ENCODE measurements at places on chromosomes 2 and 18.

- no peak for DNase-seq
Observed at GRCh38 chr2:35503738-35504199, 851.8 kb upstream of the CRIM1 start.

DNA sequence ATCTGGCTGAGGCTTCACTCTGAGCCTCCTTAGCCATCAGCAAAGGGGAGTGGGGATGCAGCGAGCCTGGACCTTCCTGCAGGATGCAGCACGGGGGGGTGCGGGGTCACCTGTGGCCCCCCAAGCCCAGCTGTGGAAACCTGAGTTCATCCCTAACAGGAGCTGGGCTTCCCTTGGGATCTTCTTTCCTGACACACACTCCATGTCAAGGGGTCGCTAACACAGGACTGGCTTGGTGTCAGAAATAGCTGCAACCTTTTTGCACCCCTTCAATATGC is 174.7 kb downstream of the RTP5 start:
- no peak for DNase-seq

GRCh38 chr2:112607680-112608438 is 23.4 kb downstream of the CHCHD5 start:
- DNase-seq = no peak

DNA sequence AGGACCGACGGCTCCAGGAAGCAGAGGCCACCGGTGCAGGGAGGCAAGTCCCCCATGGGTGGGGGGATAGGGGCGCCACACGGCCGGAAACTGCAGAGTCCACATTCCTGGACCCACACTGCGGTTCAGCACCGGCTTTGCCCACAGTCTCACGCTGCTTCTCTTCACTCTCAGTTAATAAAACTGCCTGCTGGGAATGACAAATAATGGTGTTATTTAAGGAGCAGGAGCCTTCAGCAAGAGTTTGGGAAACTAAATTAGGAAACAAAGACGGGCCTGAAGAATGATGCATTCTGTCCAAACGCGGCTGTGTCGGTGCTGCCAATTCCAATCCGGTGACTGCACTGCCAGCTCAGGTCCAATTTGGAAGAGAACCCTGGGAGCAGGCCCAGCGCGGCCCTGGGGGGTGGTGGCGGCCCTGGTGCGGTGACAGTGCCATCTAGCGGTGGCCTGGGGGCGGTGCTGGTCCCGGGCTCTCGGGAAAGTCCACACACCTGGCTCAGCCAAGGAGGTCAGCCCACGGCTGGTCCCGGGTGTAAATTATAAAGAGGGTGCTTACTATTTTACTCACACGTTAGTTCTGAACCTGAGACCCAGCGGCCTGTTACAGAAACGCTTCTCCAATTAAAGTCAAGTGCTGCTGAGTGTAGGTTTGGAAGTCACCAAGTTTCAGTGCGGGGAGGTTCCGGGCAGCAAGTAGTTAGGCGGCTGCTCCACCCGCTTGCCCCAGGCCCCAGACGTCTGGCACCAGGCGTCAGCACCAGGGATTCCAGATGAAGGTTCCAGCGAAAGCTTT is 73.1 kb upstream of the PXDN start:
- DNase-seq = peak; percentile 31

DNA sequence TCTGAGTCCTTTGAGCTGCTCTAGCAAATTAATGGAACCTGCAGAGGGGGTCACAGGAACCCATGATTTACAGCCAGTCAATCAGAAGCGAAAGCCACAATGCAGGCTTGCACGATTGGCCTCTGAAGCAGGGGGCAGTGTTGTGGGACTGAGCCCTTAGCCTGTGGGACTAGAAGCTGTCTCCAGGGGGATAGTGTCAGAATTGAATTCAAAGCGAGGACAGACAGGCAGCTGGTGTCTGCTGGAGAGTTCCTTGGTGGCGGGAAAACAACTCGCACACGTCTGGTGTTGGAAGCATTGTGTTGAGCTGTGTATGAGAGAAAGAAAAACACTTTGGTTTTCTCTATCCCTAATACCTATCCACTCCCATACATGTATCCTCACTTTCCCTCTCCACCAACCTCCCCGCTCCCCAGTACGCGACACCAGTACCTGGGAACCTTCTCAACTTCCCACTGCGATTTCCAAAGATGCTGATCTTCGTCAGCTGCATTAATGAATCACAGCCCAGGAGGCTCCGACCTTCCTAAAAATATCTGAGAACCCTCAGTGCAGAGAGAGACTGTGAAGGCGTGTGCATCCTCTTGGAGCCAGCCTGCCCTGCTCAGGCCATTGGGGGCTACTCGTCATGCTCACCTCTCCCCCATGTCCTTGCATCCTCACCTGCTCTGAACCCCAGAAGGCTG is 88.2 kb downstream of the HS1BP3 start:
- DNase-seq = no peak

- DNase-seq = no peak
Observed at GRCh38 chr2:237180187-237180586, 94.5 kb downstream of the COPS8 start.

- DNase-seq = no peak
Observed at GRCh38 chr2:36476411-36476810, 120.8 kb downstream of the CRIM1 start.

GRCh38 chr2:202771741-202772460 is 99.7 kb downstream of the ICA1L start:
- DNase-seq = no peak

DNA sequence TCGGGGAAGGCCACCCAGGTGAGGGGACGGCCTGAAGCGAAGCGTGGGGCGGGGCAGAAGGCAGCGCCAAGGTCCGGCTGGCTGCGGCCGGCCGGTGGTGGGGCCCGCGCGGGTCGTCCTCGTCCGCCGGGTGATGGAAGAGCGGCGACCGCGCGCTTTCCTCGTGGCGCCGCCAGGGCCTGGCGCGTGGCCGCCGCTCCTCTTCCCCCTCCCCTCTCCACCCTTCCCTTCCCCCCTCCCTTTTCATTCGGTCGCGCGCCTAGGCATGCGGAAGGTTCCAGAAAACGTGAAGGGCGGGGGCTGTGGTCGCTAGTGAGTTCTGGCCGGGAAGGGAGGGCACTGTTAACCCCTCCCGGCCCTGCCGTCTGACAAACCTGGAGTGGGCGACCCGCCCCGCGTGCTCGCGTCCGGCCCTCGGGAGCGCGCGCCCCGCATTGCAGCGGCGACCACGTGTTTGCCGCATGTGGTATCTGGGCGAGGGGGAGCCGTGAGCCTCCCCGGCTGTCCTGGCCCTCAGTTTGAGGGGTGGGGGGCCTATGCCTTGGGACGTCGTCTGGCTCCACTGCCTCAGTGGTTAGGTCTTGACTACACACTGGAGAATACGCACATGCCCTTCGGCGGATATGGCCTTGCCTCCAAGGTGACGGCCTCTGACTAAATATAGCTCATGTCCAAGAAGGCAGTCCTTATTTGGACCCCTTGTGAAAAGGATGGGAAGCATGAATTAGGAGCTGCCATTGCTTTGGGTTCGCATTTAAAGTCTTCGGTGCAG is 579 bp downstream of the MAT2A start:
- DNase-seq = peak; percentile 67

DNA sequence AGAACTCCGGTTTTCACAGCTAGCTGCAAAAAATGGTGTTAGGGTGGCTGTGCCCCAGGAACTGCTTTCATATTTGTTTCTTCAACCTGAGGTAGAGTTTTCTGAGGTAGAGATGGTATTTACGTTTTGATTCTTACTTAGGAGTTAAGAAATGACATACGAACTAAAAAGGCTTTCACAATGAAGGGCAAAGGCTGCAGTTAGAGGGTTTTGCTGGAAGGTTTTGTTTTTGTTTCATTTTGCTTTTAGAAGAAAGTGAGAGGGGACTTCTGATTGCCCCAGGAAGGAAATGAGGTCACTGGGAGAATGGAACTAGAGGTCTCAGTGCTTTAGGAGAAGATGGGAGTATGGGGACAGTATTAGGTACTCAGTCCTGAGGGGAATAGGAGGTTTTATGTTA is 15.5 kb downstream of the CDCA7 start:
- DNase-seq = no peak

DNA sequence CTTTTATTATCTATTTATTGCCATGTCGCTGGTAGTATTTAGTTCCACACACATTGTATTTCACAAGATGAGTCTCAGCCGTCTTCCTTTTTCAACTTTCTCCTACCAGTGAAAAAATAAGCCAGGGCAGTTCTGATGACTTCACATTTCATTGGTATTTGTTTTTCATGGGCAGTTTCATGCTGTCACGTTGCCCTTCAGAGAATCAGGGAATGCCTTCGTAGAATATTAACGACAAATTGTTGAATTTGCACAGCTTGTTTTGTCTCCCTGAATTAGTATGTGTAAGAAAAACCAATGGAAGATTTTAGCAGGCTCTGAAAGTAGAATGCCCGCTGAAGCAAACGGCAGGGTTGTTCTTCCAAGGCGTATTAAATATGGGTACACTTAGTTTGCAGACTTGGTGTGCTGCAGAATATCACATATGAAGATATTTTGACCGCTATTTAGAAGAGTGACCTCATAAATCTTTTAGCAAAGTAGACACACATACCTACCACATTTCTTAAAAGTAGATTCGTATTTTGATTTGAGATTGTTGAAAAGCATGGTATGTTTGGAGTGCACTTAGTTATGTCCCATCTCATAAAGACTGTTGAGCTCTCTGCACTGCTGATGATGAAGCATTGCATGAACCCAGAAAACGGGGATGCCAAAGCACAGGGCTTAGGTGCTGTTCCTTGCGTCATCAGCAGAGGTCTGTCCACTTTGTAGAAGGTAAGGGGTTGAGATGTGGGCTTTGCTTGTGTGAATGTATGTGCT is 2.9 kb downstream of the NEDD4L start:
- DNase-seq = no peak

DNA sequence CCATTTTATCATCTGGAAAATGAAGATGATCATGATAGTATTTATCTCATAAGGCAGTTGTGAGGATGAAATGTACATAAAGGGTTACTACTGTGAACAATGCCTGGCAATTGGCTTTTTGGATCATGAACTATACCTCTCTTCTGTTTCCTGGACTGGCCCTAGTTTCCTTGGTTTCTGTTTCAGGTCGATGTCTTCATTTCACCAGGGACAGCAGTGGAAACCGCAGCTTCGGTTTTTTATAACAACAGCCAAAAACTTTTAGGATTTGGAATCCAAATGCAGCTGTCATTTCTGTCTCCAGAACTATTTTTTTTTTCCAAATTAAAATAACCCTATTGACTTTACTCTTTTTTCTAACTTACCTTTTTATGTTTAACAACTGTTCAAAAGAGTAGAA is 425.1 kb downstream of the RND3 start:
- DNase-seq = no peak

DNA sequence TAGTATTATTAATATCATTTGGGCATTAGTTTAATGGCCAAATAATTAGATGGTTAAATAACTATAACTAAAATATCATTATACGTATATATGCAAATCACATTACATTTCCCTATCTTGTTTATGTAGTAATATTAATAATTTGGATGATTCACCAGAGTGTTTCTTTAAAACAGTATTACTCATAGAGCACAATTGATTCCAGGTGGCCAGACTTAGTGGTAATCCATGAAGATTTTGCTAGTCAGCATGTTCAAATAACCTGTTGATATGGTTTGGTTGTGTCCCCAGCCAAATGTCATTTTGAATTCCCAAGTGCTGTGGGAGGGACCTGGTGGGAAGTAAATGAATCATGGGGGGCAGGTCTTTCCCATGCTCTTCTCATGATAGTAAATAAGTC is 782.3 kb downstream of the LRP1B start:
- DNase-seq = no peak

GRCh38 chr2:172415157-172415864 is 12.1 kb upstream of the ITGA6 start:
- DNase-seq = no peak

GRCh38 chr2:31297751-31298150 is 63.8 kb downstream of the EHD3 start:
- DNase-seq = no peak

DNA sequence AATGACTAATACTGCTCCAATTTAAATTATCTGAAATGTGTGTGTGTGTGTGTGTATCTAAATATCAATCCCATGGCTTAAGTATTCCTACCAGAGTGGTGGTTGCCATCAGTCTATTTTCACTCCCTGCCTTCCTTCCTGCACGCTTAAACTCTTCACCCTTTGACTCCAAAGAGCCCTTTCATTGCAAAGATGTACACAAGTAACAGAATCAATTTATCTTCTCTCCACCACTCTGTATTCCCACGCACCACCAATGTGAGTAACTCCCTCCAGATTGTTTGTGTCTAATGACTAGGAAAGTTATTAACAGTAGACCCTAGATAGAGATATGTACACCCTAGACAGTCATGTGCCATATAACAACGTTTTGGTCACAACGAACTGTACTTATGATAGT is 42.8 kb downstream of the ARL6IP6 start:
- no peak for DNase-seq

GRCh38 chr18:77007251-77007650 is 125.3 kb downstream of the MBP start:
- DNase-seq = no peak

GRCh38 chr2:4962419-4962818 is 729.8 kb upstream of the SOX11 start:
- DNase-seq = no peak

DNA sequence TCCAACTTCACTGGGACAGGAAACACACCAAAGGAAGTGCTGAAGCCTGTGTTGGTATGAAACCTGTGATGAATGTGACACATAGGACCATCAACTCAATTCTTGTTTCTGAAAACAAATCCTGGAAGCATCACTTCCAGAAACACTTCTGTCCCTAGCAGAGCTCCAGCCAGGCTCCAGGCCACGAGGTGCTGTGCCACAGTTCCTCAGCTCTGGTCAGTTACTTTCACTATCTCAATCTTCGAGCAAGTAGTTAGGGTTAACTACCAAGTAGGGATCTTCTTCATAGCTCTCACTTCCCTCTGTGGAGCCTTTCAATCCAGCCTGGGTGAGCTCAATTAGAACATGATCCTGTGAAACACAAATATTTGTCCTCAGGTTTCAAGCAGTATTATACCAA is 3.6 kb upstream of the LCT start:
- DNase-seq = no peak

DNA sequence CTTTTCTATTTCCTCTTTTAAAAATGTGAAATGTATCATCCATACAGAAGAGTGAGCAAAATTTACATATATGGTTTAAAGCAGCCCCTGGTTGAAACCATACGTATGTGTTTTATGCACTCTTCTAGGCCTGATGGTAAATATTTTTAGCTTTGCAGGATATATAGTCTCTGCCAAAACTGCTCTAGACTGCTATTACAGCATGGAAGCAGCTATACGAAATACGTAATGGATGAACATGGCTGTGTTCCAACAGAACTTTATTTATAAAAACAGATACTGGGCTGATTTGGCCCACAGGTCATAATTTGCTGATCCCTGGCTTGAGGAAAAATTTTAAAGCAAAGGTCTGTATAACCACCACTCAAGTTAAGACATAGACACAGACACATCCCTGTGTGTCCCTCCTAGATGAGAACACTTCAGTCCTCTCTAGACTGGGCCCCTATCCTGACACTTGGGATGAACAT is 42.5 kb upstream of the ATP8B1 start:
- DNase-seq = no peak

DNA sequence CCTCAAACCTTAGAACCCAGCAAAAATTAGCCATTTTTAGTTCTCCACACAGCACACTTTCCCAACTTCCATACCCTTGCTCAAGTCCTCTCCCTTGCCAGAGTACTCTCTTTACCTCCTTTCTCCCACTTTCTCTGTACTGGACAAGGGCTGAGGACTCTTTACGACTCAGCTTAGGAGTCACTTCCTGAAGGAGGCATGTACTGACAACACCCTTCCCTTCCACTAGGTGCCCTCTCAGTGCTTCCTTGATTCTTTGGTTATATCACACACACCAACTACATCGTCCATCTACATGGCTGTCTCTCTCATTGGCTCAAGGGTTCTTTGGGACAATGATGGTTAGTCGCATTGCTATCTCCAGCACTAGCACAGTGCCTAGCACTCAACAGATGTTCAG is 5.2 kb upstream of the C18orf63 start:
- DNase-seq = no peak

GRCh38 chr2:2708575-2709430 is 377.7 kb upstream of the MYT1L start:
- DNase-seq = no peak
